ENCODE measurements at places on chromosomes 3 and 15.

- DNase-seq = no peak
Observed at GRCh38 chr3:138418601-138419206, 15.7 kb upstream of the ESYT3 start.

GRCh38 chr3:146464783-146465182 is 4.6 kb downstream of the PLSCR2 start:
- no peak for DNase-seq

GRCh38 chr3:189941679-189942078 is 179.0 kb downstream of the P3H2 start:
- peak; percentile 59 for DNase-seq

- DNase-seq = no peak
Observed at GRCh38 chr15:71350622-71351378, 235.5 kb downstream of the THSD4 start.

GRCh38 chr15:67520321-67521028 is 456 bp upstream of the C15orf61 start:
- DNase-seq = peak; percentile 15

GRCh38 chr15:80157215-80157614 is 4.4 kb downstream of the FAH start:
- DNase-seq = no peak

- no peak for DNase-seq
Observed at GRCh38 chr3:173957646-173958045, 560.1 kb downstream of the NLGN1 start.

- no peak for DNase-seq
Observed at GRCh38 chr3:100106094-100106493, 8.2 kb downstream of the FILIP1L start.

- DNase-seq = no peak
Observed at GRCh38 chr3:112889357-112889756, 42.7 kb upstream of the CD200R1L start.

DNA sequence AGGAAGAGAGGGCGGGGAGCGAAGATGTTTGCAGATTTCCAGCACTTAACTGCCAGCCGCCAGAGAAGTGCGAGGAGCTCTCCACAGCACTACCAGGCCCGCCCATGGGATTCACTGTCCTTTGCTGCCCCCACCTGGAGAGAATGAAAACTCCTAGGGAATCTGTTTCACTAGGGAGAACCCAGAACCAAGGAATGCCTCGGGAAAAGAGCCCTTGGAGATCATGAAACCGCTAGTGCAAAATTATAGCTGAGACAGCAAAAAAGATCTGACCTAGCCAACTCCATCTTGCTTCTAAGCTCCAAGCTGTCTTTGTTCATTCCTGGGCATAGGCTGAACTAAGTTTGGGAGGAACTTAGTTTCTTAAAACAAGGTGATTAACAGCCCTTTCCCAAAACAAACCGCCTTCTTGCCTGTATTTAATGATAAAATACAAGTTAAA is 82.6 kb upstream of the GCNT3 start:
- peak; percentile 74 for DNase-seq

GRCh38 chr3:173785004-173785403 is 387.5 kb downstream of the NLGN1 start:
- no peak for DNase-seq

DNA sequence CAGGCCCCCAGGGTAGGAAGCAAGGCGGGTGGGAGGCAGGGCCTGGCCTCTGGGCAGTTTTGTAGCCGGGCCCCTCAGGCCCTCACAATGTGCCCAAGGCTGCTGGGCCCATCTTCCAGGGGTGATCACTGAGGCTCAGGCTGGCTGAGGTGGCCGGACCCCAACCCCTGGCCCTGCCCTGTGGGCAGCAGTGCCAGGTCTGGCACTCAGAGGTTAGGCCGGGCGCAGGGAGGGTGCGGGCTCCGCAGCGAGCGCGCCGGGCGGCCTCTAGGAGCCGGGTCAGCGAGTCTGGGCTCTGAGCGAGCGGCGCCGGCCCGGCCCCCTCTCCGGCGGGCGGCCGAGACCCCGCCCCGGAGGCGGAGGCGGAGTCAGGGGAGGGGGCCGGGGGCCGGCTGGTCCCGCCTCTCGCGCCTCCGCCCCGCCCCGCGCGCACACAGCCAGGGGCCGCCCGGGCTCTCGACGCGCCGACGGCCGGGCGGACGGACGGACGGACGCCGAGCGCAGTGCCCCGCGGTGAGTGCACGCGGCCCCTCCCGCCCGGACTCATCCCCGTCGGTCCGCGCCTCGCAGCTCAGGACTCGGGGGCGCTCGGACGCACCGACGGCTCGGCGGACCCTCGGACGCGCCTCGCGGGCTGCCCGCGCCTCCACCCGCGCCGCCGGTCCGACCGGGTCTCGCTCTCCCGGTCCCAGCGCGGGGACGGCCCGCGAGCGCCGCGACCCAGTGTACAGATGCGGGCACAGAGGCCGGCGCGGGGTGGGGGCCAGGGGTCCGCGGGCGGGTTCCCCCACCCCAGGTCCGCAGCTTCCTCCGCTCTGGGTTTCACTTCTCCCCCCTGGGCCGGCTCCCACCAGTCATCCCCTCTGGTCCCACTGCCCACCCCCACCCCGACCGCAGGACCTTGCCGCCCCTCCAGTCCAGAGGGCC is at the start of gene FBLN2:
TSS of gene FBLN2 (plus strand) at position 430 of the 927 bp plus-strand sequence. CDS start 21,231 bp downstream, outside the sequence.
- peak; percentile 30 for DNase-seq

DNA sequence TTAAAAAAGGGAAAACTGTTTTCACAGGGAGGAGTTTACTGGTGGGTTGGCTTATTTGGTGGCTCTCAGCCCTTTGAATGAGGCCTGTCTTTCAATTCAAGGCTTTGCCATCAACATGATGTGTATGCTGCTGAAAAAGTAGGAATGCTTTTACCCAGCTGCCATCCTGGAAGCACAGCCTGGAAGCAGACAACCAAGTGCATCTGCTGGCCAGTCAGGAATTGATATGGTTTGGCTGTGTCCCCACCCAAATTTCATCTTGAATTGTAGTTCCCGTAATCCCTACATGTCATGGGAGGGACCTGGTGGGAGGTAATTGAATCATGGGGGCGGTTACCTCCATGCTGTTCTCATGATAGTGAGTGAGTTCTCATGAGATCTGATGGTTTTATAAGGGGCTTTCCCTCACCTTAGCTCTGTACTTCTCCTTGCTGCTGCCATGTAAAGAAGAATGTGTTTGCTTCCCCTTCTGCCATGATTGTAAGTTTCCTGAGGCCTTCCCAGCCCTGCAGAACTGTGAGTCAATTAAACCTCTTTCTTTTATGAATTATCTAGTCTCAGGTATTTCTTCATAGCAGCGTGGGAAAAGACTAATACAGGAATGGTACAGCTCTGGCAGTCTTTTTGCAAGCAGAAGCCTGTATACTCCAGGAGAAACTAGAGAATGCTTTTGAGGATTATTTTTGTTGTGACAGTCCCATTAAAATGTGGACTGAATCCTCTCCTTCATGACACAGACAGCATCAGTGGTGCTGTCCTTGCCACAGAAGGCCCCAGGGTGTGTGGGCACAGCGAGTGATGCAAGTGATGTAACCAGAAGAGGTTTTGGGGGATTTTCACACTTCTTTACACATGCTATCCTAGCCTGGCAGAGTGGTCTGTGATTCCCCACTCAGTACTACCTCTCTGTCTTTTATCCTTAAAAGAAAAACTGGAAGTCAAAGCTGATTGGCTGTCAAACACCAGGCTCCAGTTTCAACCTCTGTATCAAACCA is 20.0 kb downstream of the PLCL2 start:
- DNase-seq = no peak

DNA sequence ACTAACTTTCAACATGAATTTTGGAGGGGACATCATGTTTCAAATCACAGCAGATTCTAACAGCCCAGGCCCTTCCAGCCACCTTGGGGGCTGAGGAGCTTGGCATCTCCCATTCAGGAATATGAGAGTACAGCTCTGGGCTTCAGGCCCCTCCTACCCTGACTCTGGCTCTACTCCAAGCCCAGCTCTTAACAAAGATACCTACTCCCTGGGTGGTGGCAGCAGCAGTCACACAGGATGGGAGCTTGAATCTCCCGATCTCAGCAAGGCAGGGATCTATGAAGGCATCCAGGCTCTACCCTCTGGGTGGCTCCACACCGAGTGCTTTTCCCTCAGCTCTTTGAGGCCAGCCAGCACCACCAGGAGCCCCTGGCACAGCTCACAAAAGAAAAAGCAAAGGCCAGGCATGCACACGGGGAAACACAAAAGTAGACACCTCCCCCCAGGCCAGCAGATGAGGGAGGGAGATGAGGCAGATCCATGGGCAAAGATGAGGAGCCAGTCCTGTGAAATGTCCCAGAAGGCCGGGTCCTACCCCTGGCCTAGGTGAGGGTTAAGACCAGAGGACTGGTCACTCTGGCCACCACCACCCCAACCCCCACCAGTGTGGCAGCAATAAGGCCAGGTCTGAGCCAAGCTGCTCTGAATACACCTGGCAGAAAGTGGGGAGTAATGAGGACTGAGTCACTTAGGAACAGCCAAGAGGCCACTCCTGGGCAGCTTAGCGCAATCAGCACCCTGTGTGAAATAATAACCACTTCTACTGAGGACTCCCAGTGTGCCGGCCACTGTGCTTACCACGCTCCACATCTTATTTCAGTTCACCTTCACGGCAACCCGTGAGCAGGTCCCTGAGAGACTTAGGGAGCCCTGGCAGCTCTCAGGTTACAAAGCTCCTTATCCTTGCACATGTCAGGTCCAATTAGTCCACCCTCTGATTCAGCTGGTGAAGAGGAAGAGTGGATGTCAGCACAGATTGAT is 24.3 kb downstream of the PLA2G4F start:
- DNase-seq = no peak

DNA sequence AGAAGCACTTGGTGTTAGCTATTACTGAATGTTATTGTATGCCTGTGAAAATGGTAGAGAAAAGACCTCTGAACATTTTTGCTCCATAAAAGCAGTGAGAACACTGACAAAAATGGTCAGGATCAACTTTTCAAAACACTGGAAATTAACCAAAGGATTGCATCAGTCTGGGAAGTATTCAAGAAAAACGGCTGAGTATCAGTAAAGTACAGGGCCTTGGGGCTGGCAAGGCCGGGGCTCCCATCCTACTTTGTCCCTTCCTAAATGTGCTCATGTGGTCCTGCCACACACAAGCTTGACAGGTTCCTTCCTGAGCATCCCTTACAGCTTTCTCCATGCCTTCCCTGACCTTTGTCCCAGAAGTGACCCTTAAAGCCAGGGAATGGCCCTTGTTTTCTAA is 84.0 kb downstream of the CFAP20DC start:
- peak; percentile 55 for DNase-seq

- DNase-seq = no peak
Observed at GRCh38 chr3:26350853-26351252, 271.7 kb upstream of the LRRC3B start.

- DNase-seq = no peak
Observed at GRCh38 chr15:82124331-82125263, 78.8 kb upstream of the MEX3B start.

GRCh38 chr15:63931556-63931955 is 97.8 kb upstream of the HERC1 start:
- DNase-seq = no peak

DNA sequence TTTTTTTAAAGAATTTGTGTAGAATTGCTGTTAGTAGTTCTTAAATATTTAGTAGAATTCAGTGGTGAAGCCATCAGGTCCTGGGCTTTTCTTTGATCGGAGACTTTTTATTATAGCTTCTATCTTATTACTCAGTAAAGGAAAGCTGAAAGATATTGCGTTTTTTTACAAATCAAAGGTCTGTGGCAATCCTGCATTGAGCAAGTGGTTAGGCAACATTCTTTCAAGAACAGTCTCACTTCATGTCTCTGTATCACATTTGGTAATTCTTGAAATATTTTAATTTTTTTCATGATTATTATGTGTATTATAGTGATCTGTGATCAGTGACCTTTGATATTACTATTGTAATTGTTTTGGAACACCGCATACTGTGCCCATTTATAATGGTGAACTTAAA is 140.8 kb downstream of the UNC13C start:
- no peak for DNase-seq

GRCh38 chr3:17307482-17307881 is 422.7 kb downstream of the PLCL2 start:
- no peak for DNase-seq

DNA sequence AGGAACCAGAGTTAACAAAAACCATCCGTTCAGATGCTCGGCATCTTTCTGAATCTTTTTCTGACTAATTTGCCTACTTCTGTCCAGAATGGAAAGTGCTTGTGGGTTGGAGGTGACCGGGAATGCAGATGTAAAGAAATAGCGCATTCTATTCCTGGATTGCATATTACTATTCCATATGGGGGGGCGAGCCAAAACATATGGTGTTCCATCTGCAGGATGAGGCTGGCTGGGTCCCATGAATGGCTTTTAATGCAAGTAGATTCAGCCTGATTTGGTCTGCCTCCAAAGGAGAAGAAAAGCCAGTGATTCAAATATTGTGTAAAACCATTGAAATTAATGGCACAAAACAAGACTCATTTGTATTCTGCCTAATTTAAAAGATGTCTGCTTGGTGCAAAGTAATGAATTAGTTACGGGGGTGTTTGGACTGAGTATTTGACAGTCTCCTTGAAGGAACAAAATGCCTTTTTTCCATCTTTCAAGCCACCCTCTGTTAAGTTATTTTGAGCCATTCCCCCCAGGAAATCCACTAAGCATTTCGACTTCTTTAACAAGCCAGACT is 99.0 kb downstream of the ST8SIA2 start:
- DNase-seq = no peak

DNA sequence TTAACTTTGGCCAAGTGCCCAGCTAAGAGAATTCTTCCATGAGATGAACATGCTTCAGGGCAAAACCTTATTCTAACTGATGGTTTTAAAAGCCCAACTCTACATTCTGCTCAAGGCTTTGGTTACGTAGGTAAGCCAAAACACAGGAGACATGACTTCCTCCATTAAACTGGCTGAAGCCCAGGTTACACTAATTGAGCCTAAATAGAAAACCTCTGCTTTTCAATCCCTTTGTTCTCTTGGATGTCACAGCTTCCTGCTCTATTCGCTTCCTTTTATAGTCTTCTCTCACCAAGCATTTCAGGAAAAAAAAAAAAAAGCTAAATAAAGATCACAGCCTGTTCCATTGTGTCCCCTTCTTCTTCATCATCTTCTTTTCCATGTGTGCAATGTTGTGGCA is 420.4 kb downstream of the TIGIT start:
- DNase-seq = peak; percentile 2

GRCh38 chr15:85766001-85766831 is 28.5 kb downstream of the KLHL25 start:
- DNase-seq = no peak

GRCh38 chr15:82750831-82751180 is 41.1 kb upstream of the AP3B2 start:
- DNase-seq = peak; percentile 35

DNA sequence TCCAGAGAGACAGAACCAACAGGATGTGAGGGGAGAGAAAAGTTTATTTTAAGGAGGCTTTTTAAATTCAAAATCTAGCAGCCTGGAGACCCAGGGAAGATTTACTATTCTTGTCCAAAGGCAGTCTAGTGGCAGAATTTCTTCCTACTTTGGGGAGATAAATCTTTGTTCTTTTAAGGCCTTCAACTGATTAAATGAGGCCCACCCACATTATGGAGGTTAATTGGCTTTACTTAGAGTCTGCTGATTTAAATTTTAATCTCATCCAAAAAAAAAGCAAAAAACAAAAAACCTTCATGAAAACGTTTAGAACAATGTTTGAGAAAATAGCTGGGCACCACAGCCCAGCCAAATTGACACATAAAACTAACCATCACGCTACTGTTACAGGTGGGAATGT is 41.3 kb downstream of the TMOD3 start:
- no peak for DNase-seq
